GOT3 (cell line): ENCODE measurements at places on chromosomes 5 and 9.
A peak's percentile ranks its signal among the peaks of the same experiment; 100 is the strongest.

DNA sequence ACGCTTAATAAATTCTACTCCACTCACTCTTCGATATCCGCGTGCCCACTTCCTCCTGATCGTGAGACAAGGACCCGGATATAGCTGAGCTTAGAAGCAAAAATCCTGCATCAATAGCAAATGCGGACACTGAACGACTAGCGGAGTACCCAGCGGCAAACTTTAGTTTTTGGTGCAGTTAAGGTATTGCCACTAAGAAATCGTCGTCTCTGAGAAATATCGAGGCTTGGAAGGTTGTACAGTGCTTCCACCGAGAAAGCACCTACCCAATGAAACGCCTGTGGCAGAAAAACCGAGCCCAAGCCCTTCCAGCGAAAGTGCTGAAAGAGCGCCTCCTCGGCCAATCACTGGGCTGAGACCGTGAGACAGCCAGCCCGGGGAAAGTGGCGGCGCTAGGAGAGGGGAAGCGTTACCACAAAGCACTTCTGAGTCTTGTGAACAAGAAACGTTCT, 32.2 kb downstream of the ANXA2R start:
- DNase-seq, result peak; percentile 42

DNA sequence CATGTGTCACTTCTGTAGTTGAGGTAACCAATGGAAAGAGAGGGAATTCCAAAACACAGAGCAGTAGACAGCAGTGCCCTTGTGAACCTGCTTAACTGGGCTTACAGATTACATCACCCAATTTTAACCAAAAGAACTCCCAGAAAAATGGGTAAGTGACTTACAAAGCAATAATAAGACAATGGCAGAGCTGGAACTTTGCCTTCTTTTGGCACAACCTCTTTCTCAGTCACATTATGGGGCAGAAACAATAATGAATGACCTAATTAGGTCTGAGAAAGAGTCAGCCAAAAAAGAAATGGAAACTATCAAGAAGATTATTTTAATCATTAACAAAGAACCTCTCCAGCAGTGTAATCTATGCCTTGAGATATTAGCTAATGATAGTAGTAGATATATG, 146.5 kb downstream of the SPATA31D1 start:
- no peak for DNase-seq

GRCh38 chr5:32589416-32589815, 4.1 kb downstream of the SUB1 start:
- DNase-seq, result no peak

DNA sequence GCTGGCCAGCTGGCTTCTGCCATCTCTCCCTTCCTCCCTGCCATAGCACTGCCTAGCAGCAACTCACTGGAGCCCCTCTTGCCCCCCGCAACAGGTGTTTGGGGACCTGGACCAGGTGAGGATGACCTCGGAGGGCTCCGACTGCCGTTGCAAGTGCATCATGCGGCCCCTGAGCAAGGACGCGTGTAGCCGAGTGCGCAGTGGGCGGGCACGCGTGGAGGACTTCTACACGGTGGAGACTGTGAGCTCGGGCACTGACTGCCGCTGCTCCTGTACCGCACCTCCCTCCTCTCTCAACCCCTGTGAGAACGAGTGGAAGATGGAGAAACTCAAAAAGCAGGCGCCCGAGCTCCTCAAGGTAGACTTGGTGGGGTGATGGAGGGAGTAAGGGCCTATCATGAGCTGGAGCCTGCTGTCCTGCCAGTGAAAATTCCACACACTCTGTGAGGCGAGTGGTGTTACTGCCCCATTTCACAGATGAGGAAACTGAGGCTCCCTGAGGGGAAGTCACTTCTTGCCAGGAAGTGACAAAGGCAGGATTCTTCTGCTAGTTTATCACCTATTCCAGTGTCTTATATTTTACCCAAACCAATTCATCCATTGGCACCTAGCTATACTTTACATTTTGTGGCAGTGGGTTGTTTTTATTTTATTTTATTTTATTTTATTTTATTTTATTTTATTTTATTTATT, 10.1 kb downstream of the OLFML2A start:
- DNase-seq, result no peak

DNA sequence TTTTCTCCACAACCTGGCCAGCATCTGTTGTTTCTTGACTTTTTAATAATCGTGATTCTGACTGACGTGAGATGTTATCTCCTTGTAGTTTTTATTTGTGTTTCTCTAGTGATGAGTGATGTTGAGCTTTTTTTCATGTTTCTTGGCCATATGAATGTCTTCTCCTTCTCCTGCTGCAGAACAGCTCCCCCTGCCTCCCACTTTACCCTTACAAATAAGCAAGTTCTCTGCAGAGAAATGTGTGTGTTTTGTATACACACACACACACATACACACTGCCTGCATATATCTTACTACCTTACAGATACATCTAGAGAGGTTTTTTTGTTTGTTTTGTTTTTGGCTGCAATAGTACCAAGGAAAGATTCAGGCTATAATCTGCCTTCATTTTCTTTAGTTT, 88.7 kb upstream of the PHF24 start:
- no peak for DNase-seq

DNA sequence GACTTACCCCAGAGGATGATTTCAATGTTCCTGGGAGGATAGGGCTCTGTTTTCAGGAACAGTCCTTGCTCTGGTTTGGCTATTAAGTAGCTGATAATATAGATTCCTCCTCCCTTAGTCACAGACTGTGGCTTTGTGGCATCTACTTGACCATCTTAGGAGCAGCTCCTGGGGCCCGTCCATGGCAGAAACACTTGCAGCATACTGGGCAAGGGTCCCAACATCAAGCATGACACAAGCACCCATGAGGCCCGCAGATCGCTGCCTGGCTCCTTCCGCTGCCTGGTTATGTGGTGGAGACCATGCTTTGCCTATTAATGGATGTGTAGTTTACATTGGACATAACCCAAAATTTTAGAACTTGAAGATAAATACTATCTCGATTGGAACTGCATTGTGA, 170.1 kb downstream of the ICE1 start:
- DNase-seq, result no peak

DNA sequence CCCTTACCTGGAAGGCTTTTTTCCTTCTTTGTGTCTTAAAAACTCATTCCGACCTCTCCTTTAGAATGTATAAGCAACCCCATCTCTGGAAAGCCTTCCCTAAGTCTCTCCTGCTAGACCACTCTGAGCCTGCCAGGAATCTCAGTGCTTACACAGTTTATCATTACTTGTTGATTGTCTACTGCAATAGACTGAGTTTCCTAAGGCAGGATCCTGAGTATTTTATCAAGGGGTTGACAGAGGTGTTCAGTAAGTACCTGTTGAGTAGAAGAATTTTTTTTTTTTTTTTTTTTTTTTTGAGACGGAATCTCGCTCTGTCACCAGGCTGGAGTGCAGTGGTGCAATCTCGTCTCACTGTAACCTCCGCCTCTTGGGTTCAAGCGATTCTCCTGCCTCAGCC, 2.6 kb upstream of the TJP2 start:
- no peak for DNase-seq

- peak; percentile 61 for DNase-seq
Observed at GRCh38 chr5:142548739-142549275, 137.1 kb downstream of the FGF1 start.

GRCh38 chr9:96149533-96150280, 152.3 kb downstream of the HSD17B3 start:
- no peak for DNase-seq

- no peak for DNase-seq
Observed at GRCh38 chr5:135680713-135681112, 101.9 kb upstream of the CXCL14 start.

DNA sequence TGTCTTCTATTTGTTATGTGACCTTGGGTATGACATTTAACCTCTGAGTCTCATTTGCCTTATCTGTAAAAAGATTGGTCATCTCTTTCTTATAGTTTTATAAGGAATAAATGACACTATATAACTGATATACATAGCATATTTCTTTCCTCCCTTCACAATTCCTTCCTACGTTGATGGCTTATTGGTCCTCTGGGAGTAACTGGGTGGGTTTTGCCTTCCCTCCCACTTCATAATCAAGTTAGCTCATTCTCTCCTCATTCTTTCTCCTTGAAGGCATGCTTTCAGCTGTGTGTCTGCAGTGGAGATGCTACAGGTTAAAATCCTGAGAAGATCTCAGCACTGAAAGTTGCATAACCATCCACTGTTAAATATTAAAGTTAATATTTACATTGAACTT, 382.4 kb downstream of the TMEM38B start:
- no peak for DNase-seq

- no peak for DNase-seq
Observed at GRCh38 chr5:116754556-116754955, 179.9 kb upstream of the SEMA6A start.

- no peak for DNase-seq
Observed at GRCh38 chr5:78511121-78511906, 137.3 kb downstream of the LHFPL2 start.

DNA sequence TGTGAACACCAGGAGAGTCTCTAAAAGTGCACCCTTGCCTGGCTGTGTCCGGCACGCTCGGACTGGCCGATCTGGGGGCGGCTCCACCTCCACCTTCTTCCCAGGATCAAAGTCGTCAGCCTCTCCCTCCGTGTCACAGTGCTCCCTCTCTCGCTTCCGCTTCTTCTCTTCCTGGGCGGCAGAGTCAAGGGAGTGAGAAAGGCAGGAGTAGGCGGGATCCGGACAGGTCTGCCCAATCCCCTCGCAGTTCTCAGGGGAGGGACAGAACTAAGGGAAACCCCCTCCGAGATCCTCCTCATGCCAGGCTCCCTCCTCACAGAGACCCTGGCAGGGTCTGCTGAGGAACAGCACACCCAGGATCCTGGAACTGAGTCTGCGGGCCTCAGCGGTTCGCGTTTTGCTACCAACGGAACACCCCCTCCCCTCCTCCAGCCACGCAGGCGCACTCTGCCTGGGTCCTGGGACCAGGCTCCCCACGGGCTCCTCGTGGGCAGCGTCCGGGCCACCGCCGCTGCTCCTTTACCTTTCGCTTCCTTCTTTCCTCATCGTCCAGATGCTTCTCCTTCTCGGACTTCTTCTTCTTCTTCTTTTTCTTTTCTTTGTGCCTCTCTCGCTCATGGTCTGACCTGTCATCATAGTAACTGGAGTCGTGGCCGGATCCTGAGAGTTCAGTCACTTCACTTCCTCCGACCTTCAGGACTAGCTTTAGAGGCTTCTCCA, 1.3 kb downstream of the BRD9 start:
- no peak for DNase-seq

GRCh38 chr9:130948266-130948665, 9.2 kb upstream of the FIBCD1 start:
- DNase-seq, result no peak

- DNase-seq, result no peak
Observed at GRCh38 chr9:115531410-115532125, 413.6 kb upstream of the TNC start.

DNA sequence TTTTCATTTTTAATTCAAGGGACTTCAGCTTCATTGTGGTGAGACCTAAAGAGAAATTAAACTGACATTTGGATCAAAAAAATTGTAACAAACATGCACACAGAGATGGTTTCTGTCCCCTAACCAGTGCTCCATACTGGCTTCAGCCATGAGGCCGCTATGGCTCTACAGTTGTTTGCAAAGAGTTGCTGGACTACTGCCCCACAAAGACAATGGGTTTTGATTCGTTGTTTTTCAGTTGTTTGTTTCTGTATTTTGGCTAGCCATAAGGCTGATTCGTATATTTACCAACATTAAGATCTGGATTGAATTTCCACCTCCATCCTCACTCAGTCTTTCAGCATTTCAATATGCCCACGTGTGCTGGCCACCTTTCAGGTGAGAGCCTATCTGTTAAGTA, 163.7 kb upstream of the KIF2A start:
- DNase-seq, result no peak

GRCh38 chr9:71761938-71762353, 6.4 kb downstream of the CEMIP2 start:
- no peak for DNase-seq

- no peak for DNase-seq
Observed at GRCh38 chr5:175697846-175698245, 40.0 kb downstream of the HRH2 start.

- no peak for DNase-seq
Observed at GRCh38 chr5:28725001-28725400, 1686.6 kb upstream of the CDH9 start.

- no peak for DNase-seq
Observed at GRCh38 chr5:120545007-120545406, 80.9 kb downstream of the PRR16 start.

GRCh38 chr5:124735169-124735858, 11.1 kb downstream of the ZNF608 start:
- DNase-seq, result no peak

DNA sequence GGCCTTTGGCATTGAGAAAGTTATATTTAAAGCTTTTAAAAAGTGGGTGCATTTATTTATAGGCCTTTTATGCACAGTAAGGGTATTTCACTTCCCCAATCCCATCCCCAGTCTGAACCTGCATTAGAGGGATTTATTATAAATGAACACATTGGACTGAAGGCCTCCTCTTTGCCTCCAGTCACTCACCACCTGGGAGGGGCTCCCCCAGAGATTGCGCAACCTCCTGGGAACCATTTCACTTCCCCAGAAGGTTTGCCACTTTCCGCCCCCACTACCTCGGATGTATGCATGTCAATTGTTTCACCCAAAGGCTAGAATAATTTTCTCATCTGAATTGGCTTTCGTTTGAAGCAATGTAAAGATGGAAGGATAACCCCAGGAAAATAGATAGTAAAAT, 29.8 kb upstream of the VCAN start:
- DNase-seq, result no peak

DNA sequence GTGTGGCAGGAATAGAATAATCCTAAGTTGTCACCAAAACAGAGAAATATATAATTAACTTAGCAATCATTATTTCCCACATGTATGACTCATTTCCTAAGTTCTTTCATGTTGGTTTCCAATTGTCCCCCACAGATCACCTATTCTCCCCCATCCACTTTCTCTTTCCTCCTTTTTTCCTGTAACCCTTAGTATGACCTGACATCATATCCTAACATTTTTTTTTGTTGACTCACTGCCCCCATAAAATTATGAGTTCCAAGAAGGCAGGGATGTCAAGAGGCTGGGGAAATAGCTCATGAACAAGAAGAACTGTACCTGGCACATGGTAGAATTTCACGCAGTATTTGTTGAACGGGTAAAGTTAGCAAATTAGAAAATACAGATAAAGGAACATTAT, 186.7 kb downstream of the DCP2 start:
- no peak for DNase-seq

DNA sequence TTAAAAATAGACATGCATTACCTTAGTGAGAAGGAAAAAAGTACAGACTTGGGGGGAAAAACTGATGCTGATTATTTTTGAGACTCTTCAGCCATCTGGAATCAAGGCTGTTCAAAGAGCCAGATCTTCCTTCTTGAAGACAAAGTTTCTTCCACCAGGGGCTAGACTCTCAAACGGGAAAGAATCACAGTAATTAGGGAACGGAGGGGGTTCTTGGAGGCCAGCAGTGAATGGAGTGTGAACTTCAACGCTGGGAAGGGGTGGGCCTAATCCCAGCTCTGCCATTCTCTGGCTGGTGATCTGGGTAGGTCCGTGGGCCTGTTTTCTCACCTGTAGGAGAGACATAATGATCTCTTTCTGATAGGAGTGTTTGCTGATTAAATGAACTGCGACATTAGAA, 21.1 kb upstream of the LHX2 start:
- DNase-seq, result no peak

DNA sequence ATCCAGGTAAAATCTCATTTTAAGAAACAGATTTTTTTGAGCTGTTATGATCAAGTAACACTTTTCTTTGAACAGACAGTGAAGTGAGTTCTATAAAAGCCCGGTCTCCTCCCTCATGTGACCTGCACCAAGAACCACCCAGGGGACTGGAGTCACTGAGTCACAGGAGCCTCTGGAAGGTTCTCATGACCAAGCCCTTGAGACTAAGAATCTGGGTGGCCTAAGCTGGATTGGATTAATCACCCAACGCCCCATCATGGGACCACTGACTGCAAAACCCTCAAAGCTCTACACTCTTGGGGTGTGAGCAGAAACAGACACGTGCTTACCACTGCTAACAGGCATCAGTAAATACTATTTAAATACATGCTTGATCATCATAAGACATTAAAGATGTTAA, 48.4 kb downstream of the SECISBP2 start:
- DNase-seq, result no peak
